ENCODE measurements at places on chromosomes 7 and 10.
A peak's percentile ranks its signal among the peaks of the same experiment; 100 is the strongest.

DNA sequence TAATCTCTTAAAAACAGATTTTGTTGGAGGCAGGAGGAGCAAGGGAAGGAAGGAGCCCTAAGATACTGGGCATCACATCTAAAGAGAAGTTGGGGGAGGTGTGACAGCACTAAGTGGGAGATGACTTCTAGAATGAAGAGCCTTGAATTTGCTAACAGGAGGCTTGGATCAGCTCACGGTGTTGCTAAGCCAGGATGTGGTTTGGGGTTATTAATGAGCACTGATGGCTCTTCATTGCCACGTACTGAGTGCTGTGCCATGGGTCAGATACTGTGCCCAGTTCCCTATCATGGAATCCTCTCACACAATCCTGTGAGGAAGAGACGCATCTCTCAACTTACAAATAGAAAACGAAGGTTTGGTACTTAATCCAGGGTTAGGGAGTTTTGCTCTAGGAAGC lies 78.5 kb downstream of the C7orf25 start:
- no peak for DNase-seq

- DNase-seq, result peak; percentile 84
These were observed 10.8 kb downstream of the LFNG start for GRCh38 chr7:2530071-2530987.

GRCh38 chr10:61215246-61215645 lies 237.9 kb downstream of the TMEM26 start:
- no peak for DNase-seq

DNA sequence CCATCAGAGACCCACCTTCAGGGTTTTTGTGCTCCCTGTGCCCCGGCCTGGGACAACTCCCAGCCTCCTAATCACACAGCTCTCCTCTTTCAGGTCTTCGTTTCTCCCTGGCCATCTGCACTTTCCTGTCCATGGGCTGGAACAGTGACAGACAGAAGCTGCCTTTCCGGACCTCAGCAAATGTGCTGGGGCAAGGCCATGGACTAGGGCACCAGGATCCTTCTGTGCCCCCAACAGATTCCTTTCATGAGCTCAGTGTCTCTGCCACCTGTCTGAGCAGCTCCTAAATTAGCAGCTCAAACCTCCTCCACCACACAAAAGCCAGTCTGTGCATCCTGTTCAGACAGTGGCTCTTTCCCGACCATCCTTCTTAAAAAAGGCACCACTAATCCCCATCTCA lies 41.9 kb upstream of the FRMD4A start:
- DNase-seq, result no peak

DNA sequence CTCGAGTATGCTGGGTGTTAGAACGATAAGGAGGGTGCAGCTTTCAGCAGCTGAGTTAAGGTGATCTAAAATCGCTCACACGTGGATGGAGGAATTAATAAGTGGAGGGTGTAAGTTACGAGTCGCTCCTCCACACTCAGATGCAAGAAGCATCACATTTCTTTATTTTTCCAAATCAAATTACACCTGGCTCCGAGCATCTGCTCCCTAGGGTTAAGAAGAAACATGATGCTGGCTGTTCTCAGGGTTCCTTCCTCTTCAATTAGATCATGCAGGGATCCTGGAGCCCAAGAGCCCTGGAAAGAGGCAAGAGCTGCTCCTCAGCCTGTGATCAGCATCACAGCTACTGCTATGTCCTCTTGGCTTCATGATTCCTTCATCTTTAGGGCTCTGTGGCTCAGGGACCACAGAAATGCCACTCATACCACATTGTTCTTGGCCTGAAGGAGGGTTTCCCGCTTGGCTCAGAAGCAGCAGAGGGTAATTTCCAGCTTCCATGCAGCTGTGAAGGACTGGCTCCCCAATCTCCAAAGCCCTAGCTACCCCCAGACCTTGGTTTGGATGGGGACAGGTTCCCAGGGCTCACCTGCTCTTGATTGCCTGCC lies 235.9 kb upstream of the ZNF32 start:
- no peak for DNase-seq

- no peak for DNase-seq
These were observed 72.7 kb downstream of the DYNC1I1 start for GRCh38 chr7:95845007-95845406.

- DNase-seq, result no peak
These were observed 192.6 kb downstream of the TNS3 start for GRCh38 chr7:47389171-47389922.

DNA sequence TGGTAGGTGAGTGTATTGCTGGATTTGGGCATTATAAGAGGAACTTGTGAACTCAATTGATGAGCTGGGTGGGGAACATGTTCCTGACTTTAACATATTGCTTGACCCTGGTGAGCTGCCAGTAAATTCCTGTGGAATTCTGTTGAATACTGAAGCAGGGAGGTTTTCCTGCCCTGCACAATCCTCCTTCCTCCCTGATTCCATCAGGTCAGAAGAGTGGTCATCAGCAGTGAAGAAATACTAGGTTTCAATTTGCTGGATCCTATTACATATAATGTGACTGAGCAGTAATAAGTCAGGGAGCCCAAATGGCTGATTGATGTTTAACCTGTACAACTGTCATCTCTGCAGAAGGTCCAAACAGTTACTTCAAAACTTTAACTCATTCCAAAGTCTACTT lies 581.2 kb downstream of the SUGCT start:
- DNase-seq, result no peak

Measured in GM10248 (cell line).